ENCODE measurements at places on chromosomes 3 and 15. TPM values are rescaled to one million over a fixed set of nuclear protein-coding genes. Genes with fewer than 3 reads are reported as not detected.

The THPO gene
- total RNA-seq: 0.93 TPM

The LRRC3B gene
- total RNA-seq: 6.1 TPM

The SLC28A2 gene
- 0.81 TPM for total RNA-seq

The TLR9 gene
- total RNA-seq: 0.25 TPM

The NEIL1 gene
- total RNA-seq: 30.2 TPM

The MAN2C1 gene
- total RNA-seq: 256 TPM

The ZBBX gene
- 44.7 TPM for total RNA-seq

The ACVR2B gene
- total RNA-seq: 24.2 TPM

The ANP32A gene
- 32.9 TPM for total RNA-seq

The PLSCR4 gene
- total RNA-seq: 89.1 TPM

The COL7A1 gene
- total RNA-seq: 39.1 TPM

The TGFBR2 gene
- total RNA-seq: 26.1 TPM

The ATP13A5 gene
- 0.16 TPM for total RNA-seq

The C2CD4A gene
- total RNA-seq: 0.39 TPM

Data from testis (tissue), 5 donors.